NCI-H1436 treated with DMSO at 0.1 percent for 48 hours (cell line): ENCODE measurements at places on chromosomes 2 and 18.

- DNase-seq = no peak
Measured at GRCh38 chr18:58922995-58923394, 58.3 kb downstream of the ZNF532 start.

GRCh38 chr2:43524177-43524965 lies 71.5 kb downstream of the THADA start:
- no peak for DNase-seq

- no peak for DNase-seq
Measured at GRCh38 chr2:41420219-41420618, 627.6 kb upstream of the PKDCC start.

GRCh38 chr2:177529166-177529565 lies 136.6 kb downstream of the AGPS start:
- no peak for DNase-seq

GRCh38 chr18:45107425-45107824 lies 426.7 kb downstream of the SETBP1 start:
- DNase-seq = no peak

DNA sequence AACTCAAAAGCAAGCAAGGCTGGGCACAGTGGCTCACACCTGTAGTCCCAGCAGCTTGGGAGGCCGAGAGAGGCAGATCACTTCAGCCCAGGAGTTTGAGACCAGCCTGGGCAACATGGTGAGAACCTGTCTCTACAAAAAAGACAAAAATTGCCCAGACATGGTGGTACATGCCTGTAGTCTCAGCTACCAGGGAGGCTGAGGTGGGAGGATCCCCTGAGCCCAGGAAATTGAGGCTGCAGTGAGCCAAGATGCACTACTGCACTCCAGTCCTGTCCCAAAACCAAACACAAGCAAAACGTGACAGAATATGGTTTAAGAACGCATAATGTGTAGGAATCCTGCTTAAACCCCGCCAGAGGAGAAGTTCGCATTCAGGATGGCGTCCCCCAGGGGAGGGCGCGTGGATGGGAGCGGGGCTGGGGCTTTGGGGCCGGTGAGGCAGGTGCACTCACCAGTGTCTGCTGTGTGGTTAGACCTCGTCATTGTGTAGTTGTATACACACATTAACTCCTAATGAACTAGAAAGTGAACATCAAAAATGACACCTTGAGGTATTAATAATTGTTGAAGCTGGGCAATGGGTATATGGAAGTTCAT lies 5.4 kb downstream of the COLEC11 start:
- DNase-seq = no peak

- DNase-seq = no peak
Measured at GRCh38 chr2:45698554-45698953, 47.1 kb downstream of the PRKCE start.

DNA sequence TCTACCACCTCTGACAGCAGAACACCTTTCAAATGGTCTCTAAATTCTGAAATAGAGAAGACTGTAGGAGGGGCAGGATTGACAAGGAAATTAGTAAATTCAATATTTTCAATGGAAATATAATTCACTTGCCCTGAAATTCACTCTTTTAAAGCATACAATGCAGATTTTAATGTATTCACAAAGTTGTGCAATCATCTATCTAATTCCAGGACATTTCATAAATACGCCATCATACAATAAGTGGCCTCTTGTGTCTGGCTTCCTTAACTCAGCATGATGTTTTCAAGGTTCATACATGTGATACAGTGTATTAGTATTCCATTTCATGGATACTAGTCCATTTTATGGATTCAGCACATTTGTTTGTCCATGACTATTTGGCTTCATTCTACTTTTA lies 74.2 kb downstream of the ZRANB3 start:
- DNase-seq = no peak

GRCh38 chr2:165357758-165358157 lies 111.7 kb upstream of the CSRNP3 start:
- DNase-seq = no peak

- DNase-seq = no peak
Measured at GRCh38 chr2:124046332-124046731, 21.2 kb downstream of the CNTNAP5 start.

GRCh38 chr2:15391751-15392150 lies 169.4 kb downstream of the NBAS start:
- no peak for DNase-seq

- no peak for DNase-seq
Measured at GRCh38 chr2:47867205-47867604, 39.1 kb downstream of the FBXO11 start.

- DNase-seq = no peak
Measured at GRCh38 chr2:36330473-36331395, 24.8 kb upstream of the CRIM1 start.

GRCh38 chr18:26765498-26765897 lies 100.0 kb downstream of the AQP4 start:
- no peak for DNase-seq

DNA sequence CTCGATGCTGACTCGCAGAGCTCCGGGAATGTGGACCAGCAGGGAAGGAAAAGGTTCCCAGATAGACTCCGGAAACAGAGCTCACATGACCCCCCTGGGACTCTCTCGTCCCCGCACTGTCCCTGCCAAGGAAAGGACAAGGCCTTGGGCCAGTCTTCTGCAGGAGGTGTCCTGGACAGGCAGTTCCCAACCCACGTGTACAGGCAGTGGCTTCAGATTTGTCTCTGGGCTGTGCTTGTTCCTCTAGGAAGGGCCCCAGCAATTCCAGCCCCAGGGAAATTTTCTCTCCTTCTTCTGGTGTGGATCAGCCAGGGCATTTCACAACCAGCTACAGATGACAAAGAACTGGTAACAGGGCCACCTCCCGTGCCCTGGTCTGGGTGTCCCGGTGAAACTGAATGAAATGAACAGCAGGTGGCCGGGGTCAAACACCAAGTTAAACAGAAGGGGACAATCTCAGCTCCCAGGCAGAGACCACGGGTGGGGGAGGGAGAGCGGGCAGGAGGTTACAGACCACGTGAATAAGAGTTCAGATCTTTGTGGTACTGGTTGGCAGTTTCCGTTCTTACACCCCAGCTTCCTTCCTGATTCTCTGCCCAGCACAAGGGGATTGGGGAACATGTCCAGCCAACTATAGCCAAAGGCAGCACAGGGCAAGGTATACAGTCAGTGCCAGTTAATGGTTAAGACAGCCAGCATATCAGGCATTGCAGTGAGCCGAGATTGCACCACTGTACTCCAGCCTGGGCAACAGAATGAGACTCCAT lies 52.2 kb upstream of the CAB39 start:
- no peak for DNase-seq

DNA sequence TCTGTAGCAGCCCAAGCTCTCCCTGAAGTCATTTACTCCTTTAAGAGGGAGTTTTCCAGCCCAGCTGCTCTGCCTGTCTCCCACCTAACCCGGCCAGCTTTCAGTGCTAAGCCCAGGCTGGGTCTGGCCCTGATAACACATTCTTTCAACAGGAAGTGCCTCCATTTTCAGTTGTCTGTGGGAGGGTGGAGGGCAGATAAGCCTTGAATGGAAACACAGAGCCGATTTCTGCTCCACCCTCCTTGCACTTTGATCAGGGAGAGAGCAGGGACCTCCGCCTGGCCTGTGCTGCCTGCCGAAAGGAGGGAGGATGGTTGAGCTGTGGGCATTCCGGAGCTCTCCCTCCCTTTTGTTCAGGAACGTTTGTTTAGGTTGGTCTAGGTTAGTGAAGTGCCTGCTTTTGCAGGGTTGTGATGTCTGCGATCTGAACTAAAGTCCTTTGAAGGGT lies 24.8 kb downstream of the GATA6 start:
- DNase-seq = no peak
